NCI-H2029 treated with DMSO at 0.1 percent for 48 hours (cell line): ENCODE measurements at places on chromosomes 7 and 10.

GRCh38 chr10:76150876-76151288 lies 719.5 kb downstream of the LRMDA start:
- DNase-seq, result no peak

DNA sequence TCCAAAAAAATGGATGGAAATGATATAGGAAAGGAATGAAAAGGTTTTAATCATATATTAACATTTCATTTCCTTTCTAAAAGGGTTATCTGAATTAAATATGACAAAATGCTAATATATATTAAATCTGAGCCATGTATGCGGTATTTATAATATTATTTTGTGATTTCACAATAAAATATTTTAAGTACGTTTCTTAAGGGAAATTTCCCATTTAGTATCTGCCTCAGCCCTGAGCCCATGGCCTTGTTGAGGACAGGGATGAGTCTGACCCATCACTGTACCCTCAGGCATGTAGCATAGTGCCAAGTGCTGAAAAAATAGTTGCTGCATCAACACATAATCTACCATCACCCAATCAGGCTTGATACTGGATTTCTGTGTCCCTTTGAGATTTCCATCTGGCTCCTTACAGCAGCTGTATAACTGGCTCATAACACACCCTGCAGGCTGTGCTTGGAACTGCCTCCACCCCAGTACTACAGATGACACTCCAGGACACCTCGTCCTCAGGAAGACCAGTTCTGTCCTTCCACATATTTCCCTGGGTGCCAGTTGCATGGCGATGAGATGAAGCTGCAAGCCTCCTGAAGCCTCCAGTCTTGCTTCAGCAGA lies 59.4 kb upstream of the ASAH2 start:
- DNase-seq, result no peak

- DNase-seq, result no peak
These were observed 305.6 kb upstream of the PITRM1 start for GRCh38 chr10:3478153-3478552.

DNA sequence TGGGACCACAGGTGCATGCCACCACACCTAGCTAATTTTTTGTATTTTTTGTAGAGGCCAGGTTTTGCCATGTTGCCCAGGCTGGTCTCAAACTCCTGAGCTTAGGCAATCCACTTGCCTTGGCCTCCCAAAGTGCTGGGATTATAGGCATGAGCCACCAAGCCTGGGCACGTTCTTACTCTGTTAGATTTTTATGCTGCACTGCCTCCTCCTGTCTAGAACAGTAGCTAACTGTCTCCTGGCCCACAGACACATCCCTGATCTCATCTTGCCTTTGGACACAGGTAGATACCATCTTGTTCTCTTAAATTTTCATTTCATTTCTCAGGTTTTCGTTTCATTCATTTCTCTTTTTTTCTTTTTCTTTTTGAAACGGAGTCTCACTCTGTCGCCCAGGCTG lies 41.1 kb downstream of the BLVRA start:
- no peak for DNase-seq

DNA sequence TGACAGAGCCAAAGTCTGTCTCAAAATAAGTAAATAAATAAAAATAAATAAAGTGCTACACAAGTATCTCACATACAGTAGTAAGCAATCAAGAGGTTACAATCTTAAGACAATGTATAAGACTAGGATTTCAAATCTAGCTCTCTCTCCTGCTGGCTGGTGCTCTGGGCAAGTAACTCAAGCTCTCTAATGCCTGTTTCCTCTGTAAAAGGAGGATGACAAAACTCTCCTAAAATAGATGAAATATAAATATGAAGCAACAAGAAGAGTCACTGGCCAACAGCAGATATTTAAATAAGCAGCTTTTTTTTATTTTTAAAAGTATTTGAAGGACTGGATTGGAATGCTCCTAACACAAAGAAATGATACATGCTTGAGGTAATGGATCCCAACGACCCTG lies 7.2 kb downstream of the SFMBT2 start:
- DNase-seq, result no peak

DNA sequence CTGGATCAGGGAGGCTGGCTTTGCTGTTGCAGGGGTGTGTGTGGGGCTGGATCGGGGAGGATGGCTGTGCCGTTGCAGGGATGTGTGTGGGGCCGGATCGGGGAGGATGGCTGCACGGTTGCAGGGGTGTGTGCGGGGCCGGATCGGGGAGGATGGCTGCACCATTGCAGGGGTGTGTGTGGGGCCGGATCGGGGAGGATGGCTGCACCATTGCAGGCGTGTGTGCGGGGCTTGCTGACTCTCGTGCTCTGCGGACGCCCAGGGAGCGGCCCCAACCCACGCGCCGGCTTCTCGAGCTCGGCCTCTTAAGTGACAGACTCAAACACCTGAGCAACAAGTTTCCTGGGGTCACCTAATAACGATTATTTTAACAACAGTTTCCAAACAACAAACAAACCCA lies 518.2 kb downstream of the DNAJB6 start:
- no peak for DNase-seq

DNA sequence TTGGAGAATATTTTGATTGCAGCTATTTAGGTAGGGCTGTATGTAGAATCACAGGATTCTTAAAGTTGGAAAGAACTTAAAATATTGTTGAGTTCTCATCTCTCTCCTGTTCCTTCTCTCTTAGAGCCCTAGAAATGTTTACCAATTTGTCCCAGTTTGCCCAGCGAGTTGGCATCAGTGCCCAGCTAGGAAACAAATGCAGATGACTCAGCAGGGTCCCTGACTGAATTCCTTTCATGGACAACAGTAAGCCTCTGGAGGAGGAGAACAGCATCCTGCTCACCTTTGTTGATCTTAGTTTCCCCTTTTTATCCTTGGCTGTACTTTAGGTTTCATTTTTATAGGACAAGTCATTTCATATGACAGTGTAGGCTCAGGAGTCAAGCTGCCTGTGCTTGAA lies 89.3 kb downstream of the SEC23IP start:
- no peak for DNase-seq

DNA sequence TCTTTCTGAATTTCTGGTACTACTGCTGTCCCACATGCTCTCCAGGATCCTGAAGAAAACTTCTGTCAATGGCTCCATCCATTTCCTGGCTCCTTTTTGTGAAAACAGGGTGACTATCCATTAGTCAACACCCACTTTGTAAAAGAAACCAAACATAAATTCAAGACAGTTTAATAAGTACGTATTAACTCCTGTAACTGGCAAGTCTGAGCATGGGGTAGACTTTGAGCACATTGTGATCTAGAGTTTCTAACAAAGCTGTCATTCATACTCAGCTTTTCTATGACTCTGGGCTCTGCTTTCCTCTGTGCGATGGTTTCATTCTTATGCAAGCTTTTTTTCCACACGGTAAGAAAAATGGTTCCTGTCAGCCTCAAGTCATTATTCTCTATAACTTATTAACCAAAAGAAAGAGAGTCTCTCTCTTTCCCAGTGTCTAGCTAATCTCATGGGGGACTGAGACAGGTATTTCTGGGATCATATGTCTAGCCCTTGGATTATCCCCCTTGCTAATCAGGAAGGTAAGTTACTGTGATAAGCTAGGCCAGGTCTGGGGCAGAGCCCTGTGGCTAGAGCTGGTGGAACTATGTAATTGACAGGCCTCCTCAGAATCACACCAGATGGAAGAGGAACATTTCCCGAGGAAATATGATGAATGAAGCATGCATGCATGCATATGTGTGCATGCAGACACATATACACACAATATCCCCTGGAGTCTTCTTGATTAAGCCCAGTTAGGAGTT lies 98.5 kb downstream of the GNAI1 start:
- no peak for DNase-seq

DNA sequence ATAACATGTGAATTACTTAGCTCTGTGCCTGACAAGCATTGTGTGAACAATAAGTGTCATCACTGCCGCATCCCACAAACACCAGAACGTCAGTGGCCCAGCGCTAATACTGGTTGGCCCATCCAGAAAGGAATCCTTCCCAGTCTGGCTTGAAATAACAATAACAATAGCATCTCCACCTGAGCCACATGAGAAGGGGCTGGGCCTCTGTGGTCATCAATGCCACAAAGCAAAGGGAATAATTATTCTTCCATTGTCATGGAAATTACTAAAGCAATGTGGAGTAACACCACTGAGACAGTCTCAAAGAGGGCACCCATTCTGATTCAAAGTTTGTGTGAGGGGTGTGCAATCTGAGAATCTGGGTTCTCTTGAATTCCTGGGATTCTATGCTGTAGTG lies 105.7 kb upstream of the INHBA start:
- no peak for DNase-seq

GRCh38 chr10:80351220-80351619 lies 5.3 kb downstream of the DYDC1 start:
- DNase-seq, result no peak
